ENCODE measurements at places on chromosomes 4 and X.

GRCh38 chr4:909821-910220 is 22.3 kb downstream of the GAK start:
- no peak for DNase-seq

GRCh38 chr4:16129336-16129735 is 45.5 kb upstream of the PROM1 start:
- no peak for DNase-seq

DNA sequence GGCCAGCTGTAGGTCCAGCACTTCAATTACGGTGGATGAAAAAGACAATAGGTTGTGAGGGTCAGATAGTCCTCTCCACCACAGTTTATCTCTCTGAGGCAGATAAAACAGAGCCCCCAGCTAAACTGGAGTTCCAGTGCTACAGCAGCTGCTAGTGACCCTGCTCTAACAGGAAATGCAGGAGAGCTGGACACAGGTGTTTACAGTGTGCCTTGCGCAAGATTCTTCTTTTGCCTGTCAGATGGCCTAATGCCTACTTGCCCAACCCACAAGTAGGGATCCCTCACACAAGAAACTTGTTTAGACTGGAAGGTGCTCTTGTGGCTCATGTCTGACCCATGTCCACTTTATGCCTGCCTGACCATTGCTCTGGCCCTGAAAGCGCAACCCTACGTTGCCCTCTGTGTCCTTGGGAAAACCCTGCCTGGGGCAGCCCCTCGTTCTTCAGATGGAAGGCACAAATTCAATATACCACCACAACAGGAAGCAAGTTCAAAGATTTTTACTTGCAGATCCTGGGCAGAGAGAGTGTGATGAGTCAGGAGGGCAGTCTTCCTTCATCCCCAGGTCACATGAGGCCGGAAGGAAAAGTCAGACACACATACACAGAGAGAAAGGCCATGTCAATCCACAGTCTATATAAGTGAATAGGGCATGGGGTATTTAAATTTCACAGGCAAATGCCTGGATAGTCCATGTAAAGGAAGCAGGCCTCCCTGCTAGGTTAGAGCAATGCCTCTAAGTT is 105.1 kb upstream of the ADGRL3 start:
- no peak for DNase-seq

- DNase-seq: no peak
These were observed 18.2 kb downstream of the GPRASP1 start for GRCh38 chrX:102669526-102669925.

GRCh38 chr4:8370106-8370787 is 70.3 kb downstream of the ACOX3 start:
- no peak for DNase-seq

DNA sequence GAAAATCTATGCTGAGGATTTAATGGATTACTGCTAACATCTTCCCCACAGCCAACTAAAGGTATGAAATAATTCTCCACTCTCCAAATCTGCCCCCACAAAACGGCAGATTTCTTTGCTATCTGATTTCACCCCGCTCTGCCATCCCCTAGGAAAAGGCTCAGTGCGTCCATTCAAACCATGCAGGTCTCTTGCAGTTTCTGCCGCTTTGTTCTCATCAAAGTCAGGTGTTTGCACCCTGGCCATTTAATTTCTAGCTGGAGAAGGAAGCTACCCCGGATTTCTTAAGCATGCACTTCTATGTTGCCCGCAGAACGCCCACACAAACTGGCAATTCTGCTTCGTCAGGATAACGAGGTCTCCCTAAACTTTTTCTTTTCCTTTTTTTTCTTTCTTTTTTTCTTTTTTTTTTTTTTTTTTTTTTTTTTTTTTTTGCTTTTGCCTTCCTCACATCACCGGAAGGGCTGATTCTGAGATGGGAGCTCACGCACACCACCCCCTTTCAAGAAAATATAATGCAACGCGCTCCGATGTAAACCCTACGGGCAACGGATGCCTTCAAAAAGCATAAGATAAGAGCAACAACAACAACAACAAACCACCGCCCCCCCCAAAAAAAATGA is 3.3 kb downstream of the NLGN4X start:
- DNase-seq: no peak

- no peak for DNase-seq
These were observed 829.1 kb downstream of the PCDH7 start for GRCh38 chr4:31549256-31549655.

GRCh38 chr4:140648716-140649308 is 80.1 kb upstream of the UCP1 start:
- DNase-seq: no peak

DNA sequence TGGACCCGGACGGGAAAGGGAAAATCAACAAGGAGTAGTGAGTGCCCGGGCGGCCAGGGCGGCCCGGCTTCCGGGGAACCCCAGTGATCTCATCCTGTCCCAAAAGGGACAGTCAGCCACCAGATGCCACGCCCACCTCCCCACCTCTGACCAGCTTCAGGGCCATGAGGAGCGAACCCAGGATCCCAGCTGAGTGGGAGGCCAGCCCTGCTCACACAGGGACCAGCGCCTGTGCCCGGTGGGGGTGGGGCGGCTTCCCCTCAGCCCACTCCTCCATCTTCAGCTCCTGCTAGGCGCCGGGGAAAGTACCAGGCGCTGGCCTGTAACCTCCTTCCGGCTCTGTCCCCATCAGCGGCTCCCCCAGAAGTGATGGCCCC is 6.2 kb downstream of the MYL5 start:
- DNase-seq: no peak

DNA sequence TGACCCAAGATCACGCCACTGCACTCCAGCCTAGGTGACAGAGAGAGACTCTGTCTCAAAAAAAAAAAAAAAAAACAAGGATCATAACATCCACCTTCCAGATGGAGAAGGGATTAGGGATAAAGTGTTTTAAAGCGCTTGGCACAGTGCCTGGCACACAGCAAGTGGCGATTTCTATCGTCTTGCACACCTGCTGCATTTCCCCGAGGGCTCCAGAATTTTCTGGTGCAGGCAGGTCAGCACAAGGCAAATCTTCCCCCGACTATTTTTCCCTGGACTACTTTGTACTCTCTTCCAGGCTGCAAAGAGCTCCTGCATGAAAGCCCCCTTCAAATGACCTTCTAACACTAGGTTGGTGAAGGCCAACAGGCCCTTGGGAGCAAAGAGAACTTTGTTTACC is 57.3 kb downstream of the APBB2 start:
- no peak for DNase-seq

GRCh38 chrX:11474576-11474975 is 181.4 kb downstream of the AMELX start:
- no peak for DNase-seq

DNA sequence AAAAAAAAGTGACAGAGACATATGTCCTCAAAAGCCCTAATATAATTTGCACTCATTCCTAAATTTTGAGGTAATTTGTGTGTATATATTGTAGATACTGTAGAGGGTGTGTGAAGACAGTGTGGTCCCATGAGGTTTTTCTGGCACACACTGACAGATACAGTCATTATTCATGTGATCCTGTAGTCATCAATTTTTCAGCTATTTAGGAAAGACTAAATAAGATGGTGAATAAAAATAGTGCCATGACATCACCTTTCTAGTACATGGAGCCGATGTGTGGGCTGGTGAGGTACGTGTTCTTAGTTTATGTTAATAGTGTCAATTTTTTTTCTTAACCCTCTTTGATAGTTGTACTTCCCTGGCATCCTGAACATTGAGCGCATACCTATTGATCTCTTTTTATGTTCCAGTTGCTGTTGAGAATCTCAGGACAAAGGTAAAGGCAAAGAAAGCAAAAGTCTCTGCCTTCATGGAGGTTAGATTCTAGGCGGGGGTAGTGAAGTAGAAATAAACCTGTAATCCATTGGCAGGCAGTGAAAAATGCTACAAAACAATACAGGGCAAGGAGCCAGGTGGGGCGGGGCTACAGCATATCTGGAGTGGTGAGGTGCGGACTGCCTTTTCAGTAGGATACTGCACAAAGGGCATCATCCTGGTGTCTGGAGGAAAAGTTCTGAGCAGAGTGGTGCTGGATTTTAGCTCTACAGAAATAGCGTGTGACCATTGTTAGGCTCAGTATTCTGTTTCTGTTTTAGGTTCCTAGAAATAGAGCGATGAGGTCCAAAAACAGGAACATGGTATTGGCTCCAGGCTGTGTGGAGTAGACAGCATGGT is 93.8 kb downstream of the ARHGAP10 start:
- DNase-seq: no peak

Measured in stimulated activated CD8-positive, alpha-beta memory T cell treated with anti-CD3 and anti-CD28 coated beads, Interleukin-7, amount 100 ng/mL, for 24 hours (primary cell).